Stimulated activated CD4-positive, alpha-beta T cell treated with anti-CD3 and anti-CD28 coated beads, Interleukin-4, amount 100 ng/mL, for 1 hour (primary cell): ENCODE measurements at places on chromosomes 11 and 22.

DNA sequence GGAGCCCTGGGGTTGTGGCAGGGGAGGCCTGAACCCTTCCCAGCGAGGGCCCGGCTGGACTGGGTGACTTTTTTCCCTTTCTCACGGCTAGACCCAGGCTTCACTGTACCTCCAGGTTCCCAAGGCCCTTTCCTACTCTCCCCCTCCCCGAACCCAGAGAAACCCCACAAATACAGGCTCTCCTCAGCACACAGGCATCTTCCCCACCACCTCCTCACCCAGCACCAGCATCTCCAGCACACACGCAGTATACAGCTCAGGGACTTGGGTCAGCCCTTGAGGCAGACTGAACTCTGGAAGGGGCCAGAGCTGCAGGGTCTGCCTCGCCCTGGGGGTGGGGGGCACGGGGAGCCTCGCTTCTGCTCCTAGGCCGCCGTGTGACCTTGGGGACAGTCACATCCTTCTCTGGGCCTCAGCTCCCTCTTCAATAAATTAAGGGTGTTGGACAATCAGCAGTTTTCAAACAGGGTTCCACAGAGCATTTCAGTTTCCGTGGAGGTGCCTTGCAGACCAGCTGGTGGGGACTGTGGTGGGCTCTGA, 4.5 kb downstream of the TMPRSS13 start:
- DNase-seq: no peak

DNA sequence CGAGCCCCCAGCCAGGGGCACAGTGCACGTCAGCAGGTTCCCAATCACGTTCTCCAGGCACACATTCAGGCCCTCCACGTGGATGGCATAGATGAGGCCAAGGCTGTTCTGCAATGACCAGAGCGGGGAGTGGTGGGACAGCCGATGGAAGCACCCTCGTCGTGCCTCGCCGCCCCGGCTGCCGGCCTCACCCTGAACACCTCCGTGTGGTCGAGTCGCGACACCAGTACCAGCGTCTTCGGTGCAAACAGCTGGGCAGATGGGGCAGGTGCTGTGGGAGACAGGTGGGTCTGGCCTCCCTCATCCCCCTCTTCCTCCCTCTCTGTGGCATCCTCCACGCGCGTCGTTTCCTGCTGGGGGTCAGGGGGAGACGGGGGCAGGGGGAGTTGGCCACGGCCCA, 7.5 kb downstream of the SBF1 start:
- DNase-seq: no peak

- no peak for DNase-seq
Measured at GRCh38 chr11:69367211-69367964, 73.4 kb downstream of the MYEOV start.

GRCh38 chr22:23698094-23698493, 7.3 kb downstream of the RGL4 start:
- no peak for DNase-seq

DNA sequence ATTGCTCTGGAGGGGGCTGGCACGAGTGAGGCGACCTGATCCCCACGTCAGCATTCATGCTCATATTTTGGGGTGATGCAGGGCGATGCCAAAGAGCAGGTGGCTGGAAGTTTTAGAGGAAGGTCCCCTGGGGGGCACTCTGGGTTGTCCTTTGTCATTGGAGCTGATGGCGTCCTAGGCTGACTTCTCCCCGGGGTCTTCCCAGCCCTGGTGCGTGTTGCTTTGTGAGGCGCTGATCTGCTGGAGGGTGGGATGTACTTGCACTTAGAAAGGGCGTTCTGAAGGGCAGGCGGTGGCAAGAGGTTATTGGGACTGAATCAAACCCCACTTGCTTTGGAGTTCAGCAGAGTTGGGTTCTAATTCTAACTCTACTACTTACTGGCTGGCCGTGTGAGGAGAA, 313.3 kb downstream of the NTM start:
- DNase-seq: no peak

DNA sequence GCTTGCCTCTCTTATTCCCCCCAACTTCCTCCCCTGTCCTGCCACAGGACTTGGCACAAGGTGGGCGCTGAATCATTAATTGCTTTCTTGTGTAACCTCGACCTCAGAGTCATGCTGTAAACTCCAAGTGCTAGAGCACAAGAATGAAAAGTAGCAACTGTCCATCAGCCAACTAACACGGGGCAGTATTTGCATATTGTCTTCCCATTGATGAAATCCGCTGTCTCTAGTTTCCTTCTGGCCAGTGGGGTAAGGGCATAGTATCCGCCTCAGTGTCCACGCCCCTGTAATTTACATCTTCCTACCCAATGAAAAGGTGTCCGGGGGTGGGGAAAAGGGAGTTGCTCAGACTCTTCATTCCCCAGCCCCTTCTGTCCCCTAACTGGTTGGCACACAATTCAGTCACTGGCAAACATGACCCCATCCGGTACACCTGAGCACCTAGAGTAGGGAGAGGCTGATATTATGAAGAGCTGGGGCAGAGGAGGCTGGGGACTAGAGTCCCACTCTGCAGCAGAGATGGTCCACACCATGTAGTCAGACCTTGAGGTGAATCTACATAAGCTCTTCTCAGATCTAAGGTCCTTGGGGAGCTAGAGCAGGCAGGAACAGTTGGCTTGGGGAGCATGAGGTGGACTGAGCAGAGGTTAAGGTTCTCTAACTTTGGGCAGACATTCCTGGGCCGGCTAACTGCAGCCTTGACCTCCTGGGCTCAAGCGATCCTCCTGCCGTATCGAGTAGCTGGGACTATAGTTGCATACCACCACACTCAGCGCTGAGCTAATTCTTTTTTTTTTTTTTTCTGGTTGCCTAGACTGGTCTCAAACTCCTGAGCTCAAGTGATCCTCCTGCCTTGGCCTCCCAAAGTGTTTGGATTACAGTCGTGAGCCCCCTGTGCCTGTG, 6.8 kb upstream of the GGA1 start:
- DNase-seq: no peak
